Activated naive CD8-positive, alpha-beta T cell treated with anti-CD3 and anti-CD28 coated beads for 36 hours (primary cell): ENCODE measurements at places on chromosomes 5 and 9.

GRCh38 chr9:71859939-71860338 lies 51.1 kb downstream of the ABHD17B start:
- DNase-seq = no peak

DNA sequence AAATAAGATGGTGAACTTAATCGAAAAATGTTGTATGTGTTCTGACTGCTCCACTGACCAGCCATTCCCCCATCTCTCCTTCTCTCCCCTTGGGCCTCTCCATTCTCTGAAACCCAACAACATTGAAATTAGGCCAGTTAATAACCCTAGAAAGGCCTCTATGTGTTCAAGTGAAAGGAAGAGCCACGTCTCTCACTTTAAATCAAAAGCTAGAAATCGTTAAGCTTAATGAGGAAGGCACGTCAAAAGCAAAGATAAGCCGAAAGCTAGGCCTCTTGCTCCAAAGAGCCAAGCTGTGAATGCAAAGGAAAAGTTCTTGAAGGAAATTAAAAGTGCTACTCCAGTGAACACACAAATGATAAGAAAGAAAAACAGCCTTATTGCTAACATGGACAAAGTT lies 77.4 kb upstream of the NR5A1 start:
- DNase-seq = no peak

GRCh38 chr5:112312295-112313275 lies 106.5 kb downstream of the EPB41L4A start:
- DNase-seq = no peak

- DNase-seq = no peak
Measured at GRCh38 chr5:102638316-102638715, 116.8 kb upstream of the PAM start.

GRCh38 chr5:159825551-159826051 lies 90.7 kb upstream of the ADRA1B start:
- no peak for DNase-seq

- no peak for DNase-seq
Measured at GRCh38 chr5:137727623-137728022, 8.3 kb downstream of the KLHL3 start.

DNA sequence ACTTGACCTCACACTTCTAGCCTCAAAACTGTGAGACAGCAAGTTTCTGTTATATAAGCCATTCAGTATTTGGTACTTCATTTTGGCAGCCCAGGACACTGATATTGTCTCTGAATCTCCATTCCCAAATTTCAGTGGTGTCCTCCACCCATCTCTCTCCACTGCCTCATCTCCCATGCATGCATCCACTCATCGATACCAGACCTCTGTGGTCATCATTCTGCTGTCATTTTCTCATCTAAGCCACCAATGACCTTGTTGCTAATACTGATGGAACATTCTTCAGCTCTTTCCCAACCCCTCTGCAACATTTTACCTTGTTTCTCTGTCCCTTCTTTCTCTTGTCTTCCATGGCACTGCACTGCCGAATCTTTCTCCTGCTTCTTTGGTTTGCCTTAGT lies 221.8 kb downstream of the SNX18 start:
- no peak for DNase-seq

GRCh38 chr9:105950894-105951293 lies 256.6 kb downstream of the TMEM38B start:
- no peak for DNase-seq

- no peak for DNase-seq
Measured at GRCh38 chr9:8924562-8924961, 1125.0 kb upstream of the DMAC1 start.

DNA sequence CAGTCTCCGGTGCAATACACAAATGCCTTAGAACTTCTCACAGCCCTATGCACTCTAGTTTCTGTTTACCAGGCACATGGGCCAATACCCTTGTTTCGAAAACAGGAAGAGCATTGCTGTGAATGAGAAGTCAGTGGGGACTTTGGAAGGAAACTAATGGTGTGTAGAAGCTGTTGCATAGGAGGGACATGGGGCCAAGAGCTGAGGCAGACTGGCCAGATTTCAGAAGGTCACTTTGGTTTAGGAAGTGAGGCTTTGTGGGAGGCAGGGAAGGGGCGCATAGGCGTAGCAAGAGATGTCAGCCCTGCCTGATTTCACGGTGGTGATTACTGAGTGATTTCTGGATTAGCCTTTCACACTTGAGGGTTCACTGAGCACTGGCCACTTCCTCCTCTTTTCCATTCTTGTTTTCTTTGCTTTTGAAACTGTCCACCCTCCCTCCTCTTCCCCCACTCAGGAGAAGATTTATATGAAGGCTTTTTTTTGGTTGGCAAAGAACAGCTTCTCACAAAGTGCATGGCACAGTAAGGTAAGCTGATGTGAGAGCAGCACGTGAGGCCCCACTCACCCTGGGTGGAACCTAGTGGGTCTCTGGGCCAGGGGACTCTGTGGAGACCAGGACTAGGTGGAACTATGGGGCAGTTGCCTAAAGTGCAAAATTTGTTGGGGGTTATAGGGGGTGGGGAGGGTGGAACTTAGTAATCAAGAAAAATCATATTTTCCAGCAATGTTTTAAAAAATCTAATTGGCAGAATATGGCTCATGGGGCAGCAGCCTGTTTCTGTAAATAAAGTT lies 6.1 kb upstream of the TMEM252 start:
- no peak for DNase-seq

DNA sequence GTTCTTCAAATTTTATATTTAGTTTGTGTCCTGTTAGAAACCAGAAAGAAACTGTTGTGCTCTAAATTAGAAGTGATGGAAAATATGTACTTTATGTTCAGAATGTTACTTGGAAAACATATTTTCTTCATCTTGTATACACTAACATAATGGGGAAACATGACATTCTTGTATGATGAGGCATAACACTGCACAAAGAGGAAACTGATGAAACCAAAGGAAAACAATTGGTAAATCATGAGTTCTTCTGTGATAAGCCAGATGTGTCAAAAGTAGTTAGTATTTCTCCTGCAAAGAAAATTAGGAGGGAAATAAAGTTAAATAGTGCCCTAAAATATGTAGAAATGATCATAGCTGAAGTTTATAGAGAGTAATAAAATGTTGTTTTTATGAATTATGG lies 111.1 kb upstream of the FBN2 start:
- no peak for DNase-seq

GRCh38 chr9:4243877-4244812 lies 55.7 kb downstream of the GLIS3 start:
- no peak for DNase-seq

- DNase-seq = no peak
Measured at GRCh38 chr9:14205463-14205862, 108.5 kb downstream of the NFIB start.

- no peak for DNase-seq
Measured at GRCh38 chr5:2031581-2031980, 148.9 kb upstream of the IRX4 start.

- no peak for DNase-seq
Measured at GRCh38 chr5:6403416-6403815, 25.1 kb upstream of the MED10 start.

- no peak for DNase-seq
Measured at GRCh38 chr5:31993165-31993961, 180.8 kb downstream of the GOLPH3 start.

DNA sequence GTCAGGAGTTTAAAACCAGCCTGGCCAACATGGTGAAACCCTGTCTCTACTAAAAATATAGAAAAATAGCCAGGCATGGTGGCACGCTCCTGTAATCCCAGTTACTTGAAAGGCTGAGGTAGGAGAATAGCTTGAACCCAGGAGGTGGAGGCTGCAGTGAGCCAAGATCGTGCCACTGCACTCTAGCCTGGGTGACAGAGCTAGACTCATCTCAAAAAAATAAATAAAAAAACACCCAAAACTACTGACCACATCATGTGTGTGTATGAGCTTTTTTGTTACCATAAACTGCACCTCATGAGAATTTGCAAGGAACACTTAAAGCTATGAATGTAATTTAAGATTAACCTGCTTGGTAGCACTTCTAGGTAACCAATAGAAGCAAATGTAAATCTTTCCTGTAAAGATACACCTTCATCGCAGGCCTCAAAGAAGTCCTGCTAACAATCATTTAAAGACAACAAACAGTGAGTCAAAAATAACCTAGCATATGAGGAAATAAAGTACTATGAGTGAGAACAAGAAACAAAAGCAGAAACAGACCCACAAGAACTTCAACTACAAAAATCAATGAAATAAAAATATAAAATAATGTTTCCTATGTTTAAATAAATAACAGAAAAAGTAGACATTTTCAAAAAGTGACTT lies 13.0 kb downstream of the SLC38A9 start:
- DNase-seq = no peak

- DNase-seq = no peak
Measured at GRCh38 chr5:149747833-149748366, 17.8 kb downstream of the PPARGC1B start.

DNA sequence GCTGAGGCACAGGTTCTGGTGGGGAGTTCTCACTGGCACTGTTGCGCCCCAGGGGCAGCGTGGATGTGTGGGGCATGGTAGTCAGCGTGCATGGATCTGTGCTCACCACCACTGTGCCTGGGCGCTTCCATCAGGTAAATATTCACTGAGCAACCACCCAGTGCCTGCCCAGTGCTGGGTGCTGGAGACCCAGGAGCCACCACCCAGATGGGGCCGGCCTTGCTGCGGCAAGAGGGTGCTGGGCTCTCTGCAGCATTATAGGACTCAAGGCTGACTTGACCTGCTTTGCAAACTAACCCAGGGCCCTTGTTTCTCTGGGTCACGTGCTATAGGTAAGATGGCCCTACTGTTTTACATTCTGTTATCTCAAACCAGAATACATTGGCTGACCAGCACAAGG lies 60.5 kb downstream of the DAP start:
- DNase-seq = no peak

DNA sequence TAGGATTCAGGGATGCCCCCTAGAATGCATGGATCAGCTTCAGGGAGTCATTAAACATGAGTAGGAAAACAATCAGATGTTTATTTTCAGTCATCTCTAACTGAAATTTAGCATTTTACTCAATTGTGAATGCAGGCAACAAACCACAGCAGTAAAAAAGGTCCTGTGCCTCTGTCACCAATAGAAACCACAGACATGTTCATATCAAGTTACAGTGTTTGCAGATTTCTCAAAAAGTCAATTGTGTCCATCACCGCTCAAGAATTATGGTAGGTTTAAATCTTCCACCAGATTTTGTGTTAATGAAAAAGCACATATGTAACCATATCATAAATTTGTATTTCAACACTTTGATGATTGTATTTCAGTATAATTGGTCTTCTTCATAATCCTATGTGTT lies 68.4 kb upstream of the SLC1A1 start:
- DNase-seq = no peak

DNA sequence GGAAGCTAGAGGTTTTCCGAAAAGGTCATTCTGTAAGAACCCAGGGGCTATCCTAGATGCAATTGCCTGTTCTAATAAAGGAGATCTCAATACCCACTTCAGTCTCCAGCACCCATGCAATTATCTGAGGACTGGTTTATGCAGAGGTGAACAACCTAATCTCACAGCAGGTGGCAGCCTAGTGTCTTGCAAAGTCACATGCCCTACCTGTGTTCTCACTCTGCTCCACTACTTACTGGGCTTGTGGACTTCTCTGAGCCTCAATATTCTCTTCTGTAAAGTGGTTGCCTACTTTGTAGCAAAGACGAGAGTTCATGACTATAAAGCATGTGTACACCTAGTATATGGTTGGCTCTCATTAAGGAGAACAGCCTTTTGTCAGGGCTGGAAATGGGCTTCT lies 21.0 kb upstream of the ALDH1B1 start:
- no peak for DNase-seq

DNA sequence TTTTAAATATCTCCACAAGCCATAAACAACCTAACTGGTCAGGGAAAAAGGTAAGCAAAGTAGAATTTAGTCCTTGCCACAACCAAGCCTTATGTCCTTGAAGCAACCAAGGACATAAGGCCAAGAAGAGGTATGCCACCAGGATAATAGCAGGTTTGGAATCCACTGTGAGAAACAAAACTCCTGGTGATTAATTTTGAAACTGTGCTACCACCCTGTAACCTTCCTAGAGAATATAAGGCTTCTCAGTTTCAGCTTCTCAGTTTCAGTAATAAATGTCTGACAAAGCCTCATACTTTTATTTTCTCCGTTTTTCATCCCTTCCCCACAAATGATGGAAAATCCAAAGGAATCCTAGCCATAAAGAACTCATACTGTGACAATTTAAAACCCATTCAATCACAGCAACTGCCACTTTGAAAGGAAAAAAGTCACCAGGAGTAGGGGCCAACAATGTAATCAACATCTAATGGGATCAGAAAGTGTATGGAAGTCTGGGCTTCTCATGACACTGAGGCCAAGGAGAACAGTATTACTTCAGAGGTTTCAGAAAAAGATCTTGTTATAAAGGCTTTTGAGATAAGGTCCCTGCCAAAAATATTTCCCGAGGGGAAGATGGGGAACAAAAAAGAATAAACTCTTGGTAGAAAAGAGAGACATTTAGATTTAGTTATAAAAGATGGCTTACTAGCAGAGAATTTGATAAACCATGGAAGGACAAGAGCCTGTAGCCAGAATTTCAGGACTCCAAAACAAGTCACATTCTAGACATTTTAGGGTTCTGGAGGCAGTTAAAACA lies 189.2 kb downstream of the TSSK1B start:
- no peak for DNase-seq

DNA sequence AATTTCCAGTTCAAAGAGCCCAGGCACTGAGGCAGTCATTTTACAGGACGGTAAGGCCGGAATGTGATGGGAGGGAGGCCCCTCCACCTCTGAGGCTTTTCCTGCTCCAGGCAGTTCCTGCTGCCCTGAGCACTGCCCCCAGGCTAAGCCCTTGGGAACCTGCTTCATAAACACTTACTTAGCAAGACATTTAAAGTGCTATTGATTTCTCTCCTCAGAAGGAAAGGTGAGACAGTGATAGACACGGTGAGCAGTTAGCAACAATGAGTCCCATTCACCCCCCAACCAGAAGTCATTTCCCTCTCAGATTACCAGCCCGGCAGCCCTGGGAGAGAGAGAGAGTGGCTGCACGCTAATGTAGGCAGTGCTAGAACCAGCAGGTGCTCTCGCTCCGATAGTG lies 462.5 kb downstream of the SPOCK1 start:
- no peak for DNase-seq

DNA sequence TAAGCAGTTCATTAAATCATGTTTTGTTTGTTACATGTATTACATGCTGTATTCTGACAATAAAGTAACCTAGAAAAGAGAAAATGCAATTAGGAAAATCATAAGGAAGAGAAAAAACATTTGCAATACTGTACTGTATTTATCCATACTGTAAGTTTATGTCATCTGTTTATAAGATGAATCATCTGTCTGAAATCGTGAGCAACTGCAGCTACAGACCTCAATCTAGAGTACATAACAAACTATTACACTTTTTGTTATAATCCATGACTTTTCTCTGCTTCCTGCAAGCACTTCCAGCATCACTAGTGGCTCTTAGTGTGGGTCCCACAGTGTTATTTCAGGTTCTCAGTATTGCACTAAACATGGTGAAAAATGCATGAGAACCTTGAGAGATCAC lies 144.4 kb upstream of the NR4A3 start:
- DNase-seq = no peak

GRCh38 chr9:78122631-78123030 lies 91.0 kb upstream of the GNAQ start:
- DNase-seq = no peak

DNA sequence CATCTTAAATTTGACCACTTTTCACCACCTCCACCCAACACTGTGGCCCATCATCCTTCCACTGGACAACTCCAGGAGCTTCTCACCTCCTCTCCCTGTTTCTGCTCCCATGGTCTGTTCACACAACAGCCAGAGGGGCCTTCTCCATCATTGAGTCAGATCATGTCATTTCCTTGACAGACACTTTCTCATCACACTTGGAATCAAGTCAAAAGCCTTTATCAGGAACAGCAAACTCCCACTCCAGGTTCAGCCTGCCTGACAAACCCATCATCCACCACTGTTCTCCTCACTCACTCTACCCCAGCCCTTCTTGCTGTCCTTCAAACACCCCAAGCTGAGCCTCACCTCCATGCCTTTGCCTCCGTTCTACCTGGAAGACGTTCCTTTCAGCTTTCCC lies 78.4 kb upstream of the ADRA1B start:
- DNase-seq = no peak
